ENCODE measurements at places on chromosomes 13 and 19.

DNA sequence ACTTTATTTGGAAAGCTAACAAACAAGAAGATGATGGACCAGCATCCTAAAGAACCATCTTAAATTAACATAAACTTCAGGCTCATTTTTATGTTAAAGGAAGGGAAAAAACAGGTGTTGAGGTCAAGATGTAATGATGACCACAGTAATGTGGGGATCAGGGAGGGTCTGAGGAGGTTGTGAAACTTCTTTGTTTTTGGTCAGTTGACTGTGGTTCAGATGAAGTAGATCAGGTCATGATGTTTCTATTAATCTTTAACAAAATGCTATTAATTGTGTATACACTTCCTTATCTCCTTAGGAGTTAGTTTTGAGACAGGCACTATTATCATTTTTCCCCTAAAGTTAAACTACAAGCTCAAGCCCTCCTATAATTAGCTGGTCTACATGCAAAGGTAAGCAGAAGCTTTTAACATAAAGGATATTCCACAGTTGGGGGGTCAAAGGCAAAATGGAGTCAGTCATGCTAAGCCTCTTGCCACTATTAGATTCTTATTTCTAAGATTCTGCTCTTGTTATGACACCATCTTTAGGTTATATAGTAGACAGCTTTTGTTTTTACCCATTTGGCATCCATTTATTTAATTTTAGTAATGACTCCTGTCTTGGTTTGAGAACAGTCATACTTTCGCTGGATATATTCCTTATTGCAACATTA is 800.1 kb upstream of the PCDH9 start:
- DNase-seq: no peak

DNA sequence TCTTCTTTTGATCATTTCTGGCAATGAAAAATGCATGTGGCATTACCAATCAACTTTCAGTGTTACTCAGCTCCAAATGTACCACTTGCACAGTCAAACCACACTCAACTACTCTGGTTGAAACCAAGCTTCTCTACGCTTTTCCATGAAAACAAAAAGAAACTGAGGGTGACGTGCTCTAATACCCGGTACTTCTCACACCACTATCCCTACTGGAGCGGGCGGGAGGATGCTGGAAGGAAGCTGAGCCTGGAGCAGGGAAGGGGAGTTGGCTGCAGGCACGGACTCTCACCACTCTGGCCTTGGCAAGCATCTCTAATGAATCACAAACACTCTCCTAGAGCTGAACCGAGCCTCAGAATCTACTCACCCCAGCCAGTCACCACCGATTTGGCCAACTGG is 48.2 kb downstream of the STK24 start:
- no peak for DNase-seq

DNA sequence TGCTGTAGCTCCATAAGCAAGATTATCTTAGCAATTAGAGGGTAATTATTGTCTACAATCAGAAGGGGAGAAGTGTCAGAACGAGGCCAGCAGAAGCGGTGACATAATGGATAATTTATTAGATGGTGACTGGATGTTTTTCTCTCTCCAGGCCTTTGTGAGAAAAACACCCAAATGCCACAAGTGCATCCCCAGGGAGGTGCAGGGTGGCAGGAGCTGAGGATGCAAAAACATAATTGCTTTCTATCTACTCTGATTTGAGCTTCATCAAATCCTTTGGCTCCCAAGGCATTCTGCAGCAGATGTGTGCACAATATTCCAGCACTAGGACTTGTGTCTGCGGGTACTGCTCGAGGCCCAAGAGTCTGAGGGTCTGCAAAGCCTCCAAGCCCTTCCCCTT is 220.1 kb upstream of the SERP2 start:
- DNase-seq: no peak

GRCh38 chr13:24927810-24928404 is 163.9 kb downstream of the RNF17 start:
- no peak for DNase-seq

Measured in AG04449 (cell line).